ENCODE measurements at places on chromosomes 6 and 20.

DNA sequence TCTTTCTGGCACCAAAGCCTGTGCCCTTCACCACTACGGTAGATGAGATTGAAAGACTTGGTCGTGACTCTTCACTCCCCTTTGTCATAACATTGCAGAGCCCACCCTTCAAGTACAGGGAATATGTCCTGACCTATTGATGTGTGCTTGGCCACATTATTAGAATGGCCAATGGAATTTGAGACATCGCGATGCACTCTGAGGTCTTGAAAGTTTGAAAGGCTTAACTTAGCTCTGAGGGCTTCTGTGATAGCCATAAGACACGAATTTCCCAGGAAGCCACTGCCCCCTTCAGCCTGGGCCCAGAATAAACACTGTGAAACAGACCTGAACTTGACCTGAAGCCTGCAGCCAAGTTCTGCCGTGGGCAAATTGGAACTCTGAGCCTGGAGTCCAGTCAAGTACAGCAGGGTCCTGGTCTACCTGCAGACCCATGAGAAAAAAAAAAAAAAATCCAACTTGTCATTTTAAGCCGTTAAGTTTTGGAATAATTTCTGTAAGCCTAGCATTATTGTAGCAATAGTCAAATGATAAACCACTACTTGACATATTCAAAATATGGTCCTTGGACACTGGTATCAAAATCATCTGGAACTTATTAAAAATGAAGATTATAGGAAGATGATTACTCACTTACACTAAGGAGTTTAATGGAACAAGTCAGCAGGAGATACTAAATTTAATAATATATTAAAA lies 36.9 kb upstream of the TRAF3IP2 start:
- DNase-seq, result no peak

GRCh38 chr6:54609981-54610380 lies 236.6 kb upstream of the FAM83B start:
- no peak for DNase-seq

GRCh38 chr6:3535776-3536435 lies 79.1 kb upstream of the SLC22A23 start:
- DNase-seq, result no peak

GRCh38 chr6:131840441-131840840 lies 32.6 kb downstream of the ENPP1 start:
- no peak for DNase-seq

DNA sequence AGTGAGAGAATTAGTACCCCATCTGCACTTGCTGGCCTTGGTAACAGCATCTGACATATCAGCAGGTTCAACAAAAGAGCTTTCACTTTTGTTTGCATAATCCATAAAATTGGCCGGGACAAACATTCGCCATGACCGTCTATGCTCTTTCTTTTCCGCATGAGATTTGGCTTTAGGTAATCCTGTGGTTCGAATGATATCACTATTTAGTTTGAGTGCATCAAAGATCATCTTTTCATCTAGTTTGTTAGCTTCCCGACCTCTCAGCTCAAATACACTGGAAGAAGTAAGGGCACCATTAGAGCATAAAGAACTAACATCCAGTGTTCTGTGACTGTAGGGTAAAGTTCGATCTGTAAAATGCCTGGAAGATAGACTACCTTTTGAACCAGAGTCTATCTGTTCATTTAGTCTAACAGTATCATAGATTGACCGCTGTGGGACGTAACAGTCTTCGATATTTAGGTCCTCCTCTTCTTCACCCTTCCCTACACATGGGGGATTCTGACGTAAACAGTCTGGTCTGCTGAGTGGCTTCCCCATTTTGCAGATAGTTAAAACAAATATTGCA lies 101.6 kb downstream of the DST start:
- DNase-seq, result no peak

- no peak for DNase-seq
Observed at GRCh38 chr20:64105846-64106434, 1.4 kb downstream of the NPBWR2 start.

GRCh38 chr6:112233847-112234246 lies 20.5 kb downstream of the LAMA4 start:
- no peak for DNase-seq

GRCh38 chr6:18362058-18362561 lies 25.0 kb upstream of the RNF144B start:
- DNase-seq, result peak; percentile 26

DNA sequence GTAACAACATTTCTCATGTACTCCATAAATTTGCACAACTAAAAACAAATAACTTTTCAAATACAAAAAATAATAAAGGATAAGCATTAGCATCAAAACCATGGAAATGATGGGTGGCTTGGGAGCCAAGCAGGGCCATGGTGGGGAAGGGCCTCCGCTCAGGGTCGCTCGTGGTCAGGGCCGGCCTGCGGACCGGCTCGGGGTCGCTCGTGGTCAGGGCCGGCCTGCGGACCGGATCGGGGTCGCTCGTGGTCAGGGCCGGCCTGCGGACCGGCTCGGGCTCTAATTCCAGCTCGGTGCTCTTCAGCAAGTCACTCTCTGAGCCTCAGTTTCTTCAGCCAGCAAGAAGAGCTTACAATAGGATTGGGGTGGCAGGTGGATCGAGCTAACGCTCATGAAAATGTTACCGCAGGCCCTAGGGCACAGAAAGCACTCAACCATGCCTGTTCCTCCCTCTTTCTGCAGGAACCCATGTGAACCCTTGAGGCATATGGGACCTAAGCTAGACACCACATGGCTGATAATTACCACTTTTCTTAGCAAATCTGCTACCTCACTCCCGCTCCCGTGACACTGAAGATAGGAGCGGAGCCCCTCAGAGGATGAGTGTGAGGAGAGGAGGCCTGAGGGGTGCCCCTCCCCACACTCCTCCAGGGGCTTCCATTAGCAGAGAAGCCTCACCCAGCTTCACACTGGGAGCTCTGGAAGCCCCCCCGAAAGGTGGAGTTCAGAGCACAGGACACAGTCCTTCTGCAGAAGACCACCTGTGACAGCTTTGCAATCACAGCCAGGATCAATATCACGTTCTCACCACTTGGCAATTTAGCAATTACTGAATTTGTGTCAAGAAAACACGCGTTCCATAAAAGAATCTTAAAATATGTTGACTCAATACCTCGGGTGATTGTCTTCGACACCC lies 103.0 kb downstream of the PSMB1 start:
- DNase-seq, result no peak

DNA sequence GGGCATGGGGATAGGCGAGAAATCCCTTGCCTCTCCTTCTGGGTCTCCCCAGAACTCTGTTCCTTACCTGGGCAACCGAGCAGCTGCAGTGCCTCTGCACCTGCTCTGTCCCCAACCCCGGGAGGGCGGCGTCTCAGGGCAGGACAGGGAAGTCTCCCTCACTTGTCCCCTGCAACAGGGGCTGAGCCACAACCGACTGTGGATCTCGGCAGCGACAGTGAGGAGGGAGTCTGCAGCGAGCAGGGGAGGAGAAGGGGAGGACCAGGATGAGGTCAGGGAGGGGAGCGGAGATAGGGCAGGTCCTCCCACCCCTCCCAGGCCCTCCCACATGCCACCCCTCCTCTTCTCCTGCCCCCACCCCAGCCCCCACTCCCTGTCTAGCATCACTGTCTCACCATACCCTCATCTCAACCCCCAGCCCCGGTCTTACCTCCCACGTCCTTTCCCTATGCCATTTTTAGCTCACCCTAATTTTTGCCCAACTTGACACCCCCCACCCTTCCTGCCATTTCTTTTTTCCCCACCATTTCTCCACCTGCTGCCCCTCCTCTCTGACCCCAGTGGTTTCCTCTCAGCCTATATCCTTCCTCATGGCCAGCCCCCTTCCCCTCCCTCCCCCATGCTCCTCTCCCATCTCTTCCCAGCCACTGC lies at the start of gene TNXB:
TSS of gene TNXB (minus strand) at position 225 of the 651 bp plus-strand sequence. CDS start 11,140 bp downstream, outside the sequence.
- peak; percentile 66 for DNase-seq

DNA sequence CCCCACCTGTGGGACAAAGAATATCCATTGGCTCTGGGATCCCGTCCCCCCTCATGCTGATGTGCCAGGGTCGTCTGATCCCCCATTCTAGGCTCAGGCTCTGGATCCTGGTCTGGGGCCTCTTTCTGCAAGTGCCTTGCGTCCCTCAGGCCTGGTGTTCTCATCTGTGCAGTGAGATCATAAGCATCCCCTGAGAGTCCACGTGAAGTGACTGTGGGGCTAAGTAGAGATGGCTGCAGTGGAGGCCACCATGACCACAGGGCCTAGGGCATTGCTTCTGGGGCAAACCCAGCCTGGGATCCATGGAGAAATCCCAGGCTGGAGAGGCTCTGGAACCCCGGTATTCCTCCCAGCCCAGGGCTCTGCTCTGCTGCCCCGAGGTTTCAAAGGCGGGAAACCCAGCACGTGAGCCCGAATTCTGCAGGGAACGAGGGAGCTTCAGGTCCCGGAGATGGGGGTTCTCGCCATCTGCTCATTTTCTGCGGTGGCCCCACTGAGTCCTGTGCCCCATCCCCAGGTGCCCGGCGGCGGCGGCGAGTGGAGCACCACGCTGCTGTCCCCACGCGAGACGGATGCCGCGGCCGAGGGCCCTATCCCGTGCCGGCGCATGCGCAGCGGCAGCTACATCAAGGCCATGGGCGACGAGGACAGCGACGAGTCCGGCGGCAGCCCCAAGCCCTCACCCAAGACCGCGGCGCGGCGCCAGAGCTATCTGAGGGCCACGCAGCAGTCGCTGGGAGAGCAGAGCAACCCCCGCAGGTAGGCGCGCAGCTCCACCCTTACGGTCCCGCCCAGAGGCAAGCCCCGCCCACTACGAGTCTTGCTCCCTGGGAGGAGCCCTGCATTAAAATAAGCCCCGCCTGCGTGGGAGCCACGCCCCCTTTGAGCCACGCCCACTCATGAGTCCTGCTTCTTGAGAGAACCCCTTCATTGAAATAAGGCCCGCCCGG lies 105.5 kb upstream of the MYL9 start:
- no peak for DNase-seq

GRCh38 chr20:57069442-57069841 lies 197.0 kb downstream of the BMP7 start:
- no peak for DNase-seq

DNA sequence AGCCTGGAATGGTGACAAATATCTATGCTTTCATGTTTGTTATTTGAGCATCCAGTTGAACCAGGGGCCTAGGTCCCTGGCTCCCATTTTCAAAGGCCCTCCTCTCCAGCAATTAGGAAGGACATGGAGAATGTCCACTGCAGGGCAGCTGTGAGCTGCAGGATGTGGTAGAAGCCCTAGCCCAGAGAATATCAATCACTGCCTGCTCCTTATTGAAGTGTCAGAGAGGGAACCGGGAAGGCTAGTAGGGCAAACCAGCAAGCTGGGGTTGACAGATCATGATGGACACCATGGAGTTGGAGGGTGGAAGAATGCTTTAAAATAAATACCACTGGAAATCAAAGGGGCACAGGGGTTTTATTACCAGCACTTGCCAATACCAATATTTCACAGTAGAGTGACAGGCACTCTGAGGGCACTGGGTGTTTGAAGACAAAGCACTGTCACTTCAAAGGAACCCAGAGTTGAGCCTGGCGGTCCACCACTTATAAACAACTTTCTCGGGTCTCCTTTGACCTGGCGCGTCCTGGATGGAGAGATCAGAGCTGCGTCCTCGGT lies 47.7 kb downstream of the ZNF831 start:
- DNase-seq, result no peak

GRCh38 chr6:42618105-42618504 lies 54.3 kb downstream of the UBR2 start:
- no peak for DNase-seq

DNA sequence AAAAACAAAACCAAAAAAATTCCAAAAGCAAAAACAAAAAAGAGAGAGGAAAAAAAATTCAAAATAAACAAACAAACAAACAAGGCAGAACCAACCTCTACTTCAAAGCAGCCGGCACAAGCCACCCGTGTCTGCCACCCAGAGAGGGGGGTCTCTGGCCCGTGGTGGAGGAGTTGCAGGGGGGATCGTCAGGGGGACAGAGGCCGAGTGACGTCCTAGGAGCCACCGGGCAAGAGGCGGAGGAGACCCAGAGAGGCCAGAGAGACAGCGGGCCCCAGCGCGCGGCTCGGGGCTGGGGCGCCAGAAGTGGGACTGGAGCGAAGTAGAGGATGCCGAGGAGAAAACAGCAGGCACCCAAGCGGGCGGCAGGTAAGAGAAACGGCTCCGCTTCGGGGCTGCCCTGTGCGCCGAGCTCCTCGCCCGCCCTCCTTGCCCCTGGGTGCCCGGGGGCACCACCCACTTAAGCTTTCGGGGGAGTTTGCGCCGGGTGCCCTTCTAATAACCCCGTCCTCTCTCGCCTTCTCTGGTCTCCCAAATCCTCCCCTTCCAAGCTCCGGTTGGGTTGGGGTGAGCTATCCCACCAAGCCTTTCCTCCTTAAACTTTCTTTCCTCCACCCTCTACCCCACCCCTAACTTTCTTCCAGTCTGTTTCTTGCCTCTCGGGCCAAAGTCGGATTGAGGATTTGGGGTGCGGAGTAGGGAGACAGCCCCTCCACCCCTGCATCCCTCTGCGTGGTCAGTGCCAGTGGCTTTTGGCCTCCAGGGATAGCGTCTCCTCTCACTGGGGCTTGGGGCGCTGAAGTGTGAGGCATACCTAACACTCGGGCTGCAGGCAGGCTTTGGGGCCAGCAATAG lies 1.0 kb downstream of the TSHZ2 start:
- no peak for DNase-seq

DNA sequence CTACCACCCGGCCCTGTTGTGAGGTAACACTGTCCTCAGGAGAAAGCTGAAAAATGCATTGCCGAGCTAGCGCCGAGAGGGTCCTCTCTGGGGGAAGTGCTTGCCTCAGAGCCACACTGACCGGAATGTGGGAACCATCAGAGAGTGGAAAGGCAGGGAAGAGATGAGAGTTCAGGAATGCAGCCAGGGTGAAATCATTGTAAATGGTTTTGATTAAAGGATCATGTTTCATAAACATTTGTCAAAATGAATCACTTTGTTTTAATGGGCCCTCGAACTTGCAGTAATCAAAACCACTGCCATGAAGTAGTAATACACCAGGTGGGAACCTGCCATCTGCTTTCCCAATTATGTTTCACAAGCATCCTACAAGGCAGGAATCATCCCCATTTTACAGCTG lies 16.9 kb upstream of the IL17F start:
- no peak for DNase-seq

DNA sequence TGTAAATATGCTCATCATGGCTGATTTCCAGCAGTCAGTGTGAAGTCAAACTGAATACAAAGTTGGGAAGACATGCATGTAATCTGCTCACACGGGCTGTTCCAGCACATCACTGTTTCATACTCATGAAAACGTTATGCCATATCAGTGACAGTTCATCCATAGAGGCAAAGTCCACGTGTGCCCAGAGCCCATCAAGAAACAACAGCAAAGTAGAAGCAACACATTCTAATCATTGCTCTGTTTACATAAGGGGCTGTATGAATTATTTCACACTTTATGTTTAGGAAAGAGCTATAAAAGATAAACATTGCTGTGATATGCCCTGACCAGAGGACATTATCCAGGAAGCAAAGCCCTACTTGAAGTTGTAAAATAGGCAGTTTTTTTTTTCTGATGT lies 157.0 kb upstream of the ENPP5 start:
- DNase-seq, result no peak

- DNase-seq, result no peak
Observed at GRCh38 chr6:90078513-90079289, 184.4 kb downstream of the GJA10 start.

GRCh38 chr6:161866570-161866969 lies 592.7 kb upstream of the AGPAT4 start:
- DNase-seq, result no peak

- DNase-seq, result peak; percentile 55
Observed at GRCh38 chr20:2800521-2801285, at the start of gene CPXM1. CPXM1 (minus strand) TSS chr20:2800627; CDS start chr20:2800572, 55 bp downstream.

- no peak for DNase-seq
Observed at GRCh38 chr6:17042422-17043147, 59.3 kb upstream of the STMND1 start.

- DNase-seq, result peak; percentile 37
Observed at GRCh38 chr20:10864076-10864672, 190.4 kb upstream of the JAG1 start.

Data from hindlimb muscle (tissue), 1 donor.